ENCODE measurements at places on chromosomes 12 and 14.
A peak's percentile ranks its signal among the peaks of the same experiment; 100 is the strongest.

GRCh38 chr12:126784328-126784921, 1482.5 kb upstream of the TMEM132C start:
- DNase-seq: peak; percentile 8

DNA sequence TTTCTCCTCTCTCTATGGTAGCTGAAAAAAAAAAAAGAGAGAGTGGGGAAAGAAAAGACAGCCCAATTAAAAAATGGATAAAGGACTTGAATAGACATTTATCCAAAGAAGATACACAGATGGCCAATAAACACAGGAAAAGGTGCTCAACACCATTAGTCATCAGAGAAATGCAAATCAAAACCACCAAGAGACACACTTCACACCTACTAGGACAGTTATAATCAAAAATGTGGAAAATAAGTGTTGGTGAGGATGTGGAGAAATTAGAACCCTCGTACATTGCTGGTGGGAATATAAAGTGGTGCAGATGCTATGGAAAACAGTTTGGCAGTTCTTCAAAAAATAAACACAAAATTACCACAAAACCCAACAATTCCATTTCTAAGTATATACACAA, 172.4 kb upstream of the GRIN2B start:
- DNase-seq: no peak

- no peak for DNase-seq
These were observed 430.0 kb downstream of the ZFP36L1 start for GRCh38 chr14:68362846-68363245.

DNA sequence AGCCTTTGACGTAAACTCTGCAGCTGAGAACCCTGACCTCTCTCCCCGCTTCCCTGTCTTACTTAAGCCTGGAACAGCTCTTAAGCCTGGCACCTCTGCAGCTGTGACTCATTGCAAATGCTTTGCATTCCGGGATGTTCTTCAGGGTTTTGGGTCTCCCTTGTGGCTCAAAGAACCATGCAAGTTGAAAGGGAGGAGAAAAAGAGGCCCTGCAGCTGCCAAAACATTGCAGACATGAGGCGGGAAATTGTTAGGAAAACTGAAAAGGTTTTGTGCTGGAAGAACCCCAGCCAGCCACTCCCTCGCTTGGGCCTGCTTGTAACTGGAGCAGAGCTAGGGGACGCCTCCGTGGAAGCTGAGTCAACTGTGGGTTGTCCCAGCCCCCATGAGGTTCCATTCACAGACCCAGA, 60.2 kb upstream of the FERMT2 start:
- DNase-seq: peak; percentile 99

All from fibroblast of skin of scalp (primary cell).